ENCODE measurements at places on chromosomes 3 and 15. TPM values are rescaled to one million over a fixed set of nuclear protein-coding genes. Genes with fewer than 3 reads are reported as not detected.

The WNT5A gene
- total RNA-seq: 66.2 TPM

GRCh38 chr15:82184776-82185175 is 77.8 kb downstream of the EFL1 start:
- no peak overlapping the region for H3K27ac ChIP-seq
- H3K27me3 ChIP-seq: no peaks in the 10 kb centered on the region
- H3K36me3 ChIP-seq: no peaks in the 10 kb centered on the region
- DNase-seq: no peak

The PEX5L gene
- total RNA-seq: 0.43 TPM

DNA sequence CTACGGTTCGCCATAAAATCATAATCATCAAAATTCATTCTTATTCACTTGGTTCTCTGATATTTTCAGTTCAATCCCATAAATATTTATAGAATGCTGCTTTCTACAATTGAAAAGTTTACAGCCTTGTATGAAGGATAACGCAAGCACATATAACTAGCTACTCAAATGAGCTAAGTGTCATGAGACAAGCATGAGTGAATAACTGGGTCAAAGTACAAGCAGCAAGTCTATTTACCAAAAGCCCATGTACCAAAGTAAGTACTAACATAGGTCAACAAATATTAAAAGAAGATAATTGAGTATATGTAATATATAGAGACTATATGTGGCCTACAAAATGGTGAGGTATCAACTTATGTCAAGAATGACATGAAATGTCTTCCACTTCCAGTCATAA is 596.6 kb downstream of the GBE1 start:
- no peaks in the 10 kb centered on the region for H3K36me3 ChIP-seq
- H3K4me1 ChIP-seq: no peaks in the 10 kb centered on the region
- H3K27ac ChIP-seq: no peak overlapping the region
- no peak overlapping the region for H3K4me3 ChIP-seq
- no peaks in the 10 kb centered on the region for H3K27me3 ChIP-seq
- DNase-seq: no peak

The SPINK8 gene
- not detected for total RNA-seq

The ITGA11 gene
- 193 TPM for total RNA-seq

GRCh38 chr3:123331006-123331405 is 117.9 kb downstream of the ADCY5 start:
- no peak overlapping the region for H3K27ac ChIP-seq
- no peak for DNase-seq
- peaks cover 17% of the 10 kb centered on the region for H3K27me3 ChIP-seq

- H3K27ac ChIP-seq: no peak overlapping the region
- no peak for DNase-seq
- H3K36me3 ChIP-seq: no peaks in the 10 kb centered on the region
- no peaks in the 10 kb centered on the region for H3K27me3 ChIP-seq
Observed at GRCh38 chr3:141341536-141341935, 26.8 kb upstream of the ZBTB38 start.

The PIERCE2 gene
- total RNA-seq: 2.6 TPM

The GOLGA8J gene
- total RNA-seq: 0.67 TPM
